ENCODE measurements at places on chromosomes 2 and 18.
A peak's percentile ranks its signal among the peaks of the same experiment; 100 is the strongest.

DNA sequence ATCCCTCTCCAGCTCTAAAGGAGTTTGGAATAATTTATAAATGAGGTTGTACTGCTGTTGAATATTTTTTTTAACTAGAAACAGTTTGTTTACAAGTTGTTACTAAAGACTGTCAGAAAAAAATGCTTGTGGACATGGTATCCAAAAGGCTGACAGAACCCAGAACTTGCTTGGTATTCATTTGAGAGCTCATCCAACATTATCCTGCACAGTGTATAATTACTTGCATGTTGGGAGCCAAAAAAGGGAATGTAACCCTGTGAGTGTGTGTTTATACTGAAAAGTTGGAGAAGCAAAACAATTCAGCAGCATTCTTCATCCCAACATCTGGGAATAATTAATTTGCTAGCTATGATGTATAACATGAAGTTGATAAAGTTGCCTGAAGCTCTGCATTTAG lies 42.1 kb upstream of the EHBP1 start:
- peak; percentile 90 for DNase-seq

GRCh38 chr2:151258121-151258520 lies 3.5 kb downstream of the RBM43 start:
- DNase-seq: peak; percentile 43

GRCh38 chr2:1518331-1518803 lies 105.1 kb downstream of the TPO start:
- DNase-seq: no peak

DNA sequence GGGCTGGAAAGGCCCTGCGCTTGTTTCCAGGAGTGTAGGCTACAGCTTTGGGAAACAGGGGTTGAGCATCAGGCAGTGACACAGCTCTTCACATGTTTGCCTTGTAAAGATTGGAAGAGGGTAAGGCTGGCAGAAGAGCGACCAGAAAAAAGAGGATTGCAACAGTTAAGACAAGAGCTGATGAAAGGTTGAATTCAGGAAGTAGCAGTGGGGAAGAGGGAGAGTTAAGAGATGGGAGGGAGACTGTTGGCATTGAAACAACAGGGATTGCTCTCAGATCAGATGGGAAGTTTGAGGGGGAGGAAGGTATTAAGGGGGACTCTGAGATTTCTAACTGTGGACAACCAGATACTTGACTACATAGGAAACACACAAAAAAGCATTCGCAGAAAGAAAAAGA lies 96.9 kb downstream of the CTAGE1 start:
- DNase-seq: no peak

DNA sequence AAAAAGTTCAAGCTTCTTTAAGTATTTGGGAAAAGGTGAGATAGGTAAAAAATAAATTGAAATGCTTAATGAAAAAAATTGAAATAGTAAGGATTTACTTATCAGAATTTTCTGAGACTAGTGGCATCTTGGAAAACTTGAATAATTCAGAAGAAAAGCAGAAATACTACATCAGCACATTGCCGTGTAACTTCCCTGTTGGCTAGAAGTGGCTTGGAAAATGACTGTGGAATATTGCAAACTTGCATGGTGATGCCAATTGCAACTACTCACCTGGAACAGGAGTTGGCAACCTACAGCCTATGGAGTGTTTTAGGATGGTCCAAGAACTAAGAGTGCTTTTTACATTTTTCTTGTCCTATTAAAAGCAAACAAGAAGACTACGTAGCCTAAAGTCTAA lies 603.5 kb upstream of the VRK2 start:
- DNase-seq: no peak

DNA sequence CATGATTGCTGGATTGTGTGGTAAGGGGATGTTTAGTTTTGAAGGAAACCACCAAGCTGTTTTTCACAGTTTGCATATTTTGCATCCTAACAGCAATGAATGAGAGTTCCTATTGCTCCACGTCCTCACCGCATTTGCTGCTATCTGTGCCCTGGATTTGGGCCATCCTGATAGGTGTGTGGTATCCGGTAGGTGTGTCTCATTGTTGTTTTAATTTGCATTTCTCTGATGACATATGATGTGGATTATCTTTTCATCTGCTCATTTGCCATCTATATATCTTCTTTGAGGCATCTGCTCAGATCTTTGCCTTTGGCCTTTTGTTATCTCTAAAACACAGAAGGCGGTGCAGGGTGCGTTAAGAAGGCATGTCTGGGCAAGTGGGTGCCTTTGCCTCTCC lies 73.3 kb downstream of the LONRF2 start:
- DNase-seq: no peak

DNA sequence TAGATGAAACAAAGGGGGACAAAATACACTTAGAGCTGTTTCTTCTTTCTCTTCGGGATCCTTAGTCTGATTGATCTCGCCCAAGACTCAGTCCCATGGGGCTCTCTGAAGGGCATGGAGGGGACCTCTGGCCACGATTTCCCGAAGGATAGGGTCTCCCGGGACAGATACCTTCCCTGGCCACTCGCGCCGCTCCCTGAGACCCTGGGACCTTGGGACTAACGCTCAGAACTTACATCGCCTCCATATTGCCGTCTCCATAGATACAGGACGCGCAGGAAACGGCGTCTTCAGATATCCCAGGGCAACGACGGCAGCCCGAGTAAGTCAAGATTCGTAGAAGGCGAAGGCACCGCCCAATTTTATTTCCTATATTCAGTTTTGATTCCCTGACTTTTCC lies at the start of gene CFAP65:
Gene CFAP65, minus strand, starts transcription at position 265 of the 400 bp plus-strand sequence. CDS start 2,468 bp downstream, outside the sequence.
- peak; percentile 18 for DNase-seq

GRCh38 chr2:134642938-134643337 lies 75.9 kb downstream of the TMEM163 start:
- DNase-seq: no peak

DNA sequence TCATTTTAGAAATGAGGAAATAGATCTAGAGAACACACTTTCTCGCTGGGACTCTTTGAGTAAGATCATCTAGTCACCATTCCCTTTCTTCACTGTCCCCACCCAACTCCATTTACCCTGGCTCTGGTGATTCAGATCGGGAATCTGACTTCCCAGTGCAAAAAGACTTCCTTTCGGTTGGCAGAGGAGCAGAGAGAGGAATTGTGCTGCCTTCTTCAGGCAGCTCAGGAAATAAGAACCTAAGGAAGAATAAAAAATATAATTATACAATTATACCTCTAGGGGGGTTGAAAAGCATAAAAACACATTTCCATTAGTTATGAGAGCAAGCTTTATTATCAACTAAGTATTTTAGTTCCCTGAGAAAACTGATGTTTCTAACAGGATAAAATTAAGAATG lies 9.3 kb upstream of the MPP4 start:
- peak; percentile 46 for DNase-seq

GRCh38 chr18:78884502-78884901 lies 95.1 kb upstream of the SALL3 start:
- DNase-seq: no peak

DNA sequence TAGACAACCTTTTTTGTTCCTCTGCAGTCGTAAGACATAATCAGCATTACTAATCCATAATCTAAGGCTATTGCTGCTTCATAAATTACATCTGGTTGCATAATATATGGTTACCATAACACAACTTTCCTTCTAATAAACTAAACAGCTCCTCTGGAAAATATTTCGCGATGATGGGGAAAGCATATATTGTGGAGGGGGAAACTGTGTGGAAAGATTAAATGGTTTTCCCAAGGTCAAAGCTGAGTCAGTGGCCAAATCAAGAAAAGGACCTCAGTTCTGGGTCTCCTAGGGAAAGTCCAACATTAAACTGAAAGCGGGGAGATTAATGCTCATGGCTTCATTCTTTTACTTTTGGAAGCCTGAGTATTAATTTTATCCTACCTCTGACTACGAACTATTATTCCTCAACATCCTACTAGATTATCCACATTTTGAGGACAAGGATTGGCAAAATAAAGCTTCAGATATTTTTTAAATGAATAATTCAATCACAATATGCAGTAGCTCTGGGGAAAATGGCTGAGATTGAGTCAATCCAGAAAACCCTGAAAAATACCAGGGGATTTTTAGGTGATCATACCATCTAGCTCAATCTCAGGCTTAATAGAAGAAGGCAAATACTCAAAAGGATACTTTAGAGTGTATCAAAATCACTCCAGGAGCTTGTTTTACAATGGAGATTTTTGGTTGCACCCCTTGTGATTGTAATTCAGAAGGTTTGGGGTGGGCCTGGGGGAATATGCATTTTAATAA lies 33.8 kb upstream of the STK17B start:
- no peak for DNase-seq

- no peak for DNase-seq
Observed at GRCh38 chr2:126699716-126700581, 44.0 kb downstream of the GYPC start.

DNA sequence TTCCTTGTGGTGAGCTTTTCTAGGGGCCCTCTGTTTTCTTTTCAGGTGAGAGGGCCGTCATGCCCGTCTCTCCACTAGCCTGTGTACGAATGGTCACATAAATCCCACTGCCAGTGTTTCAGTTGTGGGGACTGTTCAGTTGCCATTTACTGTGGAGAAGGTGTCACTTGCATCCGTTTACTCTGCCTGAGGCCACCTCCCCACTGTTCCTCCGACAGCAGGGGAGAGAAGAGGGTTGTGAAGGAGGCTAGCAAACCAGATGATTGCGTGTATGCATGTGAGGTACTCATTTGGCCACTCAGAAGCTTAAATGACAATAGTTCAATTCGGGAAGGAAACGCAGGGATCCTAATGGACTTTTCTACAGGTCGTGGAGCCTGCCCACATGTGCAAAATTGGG lies 3.3 kb downstream of the MTCL1 start:
- DNase-seq: no peak

GRCh38 chr18:79413025-79413424 lies 17.3 kb downstream of the NFATC1 start:
- no peak for DNase-seq

DNA sequence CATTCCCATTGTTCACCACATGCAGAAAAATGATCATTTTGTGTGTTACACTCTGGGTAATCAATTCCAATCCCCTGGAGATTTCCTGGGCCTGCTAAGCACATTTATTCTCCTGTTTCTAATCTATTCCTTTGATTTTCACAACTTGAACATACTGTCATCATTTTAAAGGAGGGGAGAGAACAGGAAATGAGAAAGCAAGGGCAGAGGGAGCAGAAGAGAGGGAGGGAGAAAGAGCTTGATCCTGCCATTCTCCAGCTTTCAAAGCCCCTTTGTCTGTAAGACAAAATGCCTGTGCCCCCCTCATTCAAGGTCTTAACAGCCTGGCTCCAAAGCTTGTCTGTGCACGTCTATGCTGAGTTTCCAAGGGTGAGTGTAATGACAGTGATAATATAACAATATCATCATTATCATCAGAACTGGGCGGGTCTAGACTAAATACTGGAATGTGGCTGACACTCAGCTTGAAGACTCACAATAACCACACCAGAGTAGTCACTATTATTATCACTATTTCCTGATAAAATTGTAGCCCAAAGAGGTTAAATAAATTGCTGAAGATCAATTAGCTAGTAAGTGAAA lies 164.4 kb upstream of the KLHL29 start:
- no peak for DNase-seq

GRCh38 chr18:54159906-54160305 lies 64.6 kb downstream of the MBD2 start:
- no peak for DNase-seq
